NCI-H345 (cell line): ENCODE measurements at places on chromosomes 2 and 18.
A peak's percentile ranks its signal among the peaks of the same experiment; 100 is the strongest.

DNA sequence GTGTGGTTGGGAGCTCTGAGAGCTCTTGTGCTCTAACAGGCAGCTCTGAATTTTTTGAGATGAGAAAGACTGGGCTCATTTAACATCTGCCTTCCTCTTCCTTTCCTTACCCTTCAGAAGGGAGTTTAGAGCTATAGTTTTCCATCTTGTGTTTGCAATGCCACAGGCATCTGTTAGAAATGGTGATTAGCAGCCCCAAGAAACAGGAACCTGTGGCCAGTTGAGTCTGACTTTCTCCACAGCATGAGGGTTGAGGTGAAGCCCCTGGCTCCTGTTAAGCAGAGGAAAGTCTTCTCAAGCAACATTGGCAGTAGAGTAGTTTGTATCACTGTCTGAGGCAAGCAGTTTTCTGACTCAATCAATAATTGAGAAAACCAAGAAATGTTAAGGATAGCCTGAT lies 577.4 kb downstream of the ZEB2 start:
- DNase-seq = no peak

- DNase-seq = no peak
Observed at GRCh38 chr2:154193246-154193645, 321.5 kb downstream of the GALNT13 start.

DNA sequence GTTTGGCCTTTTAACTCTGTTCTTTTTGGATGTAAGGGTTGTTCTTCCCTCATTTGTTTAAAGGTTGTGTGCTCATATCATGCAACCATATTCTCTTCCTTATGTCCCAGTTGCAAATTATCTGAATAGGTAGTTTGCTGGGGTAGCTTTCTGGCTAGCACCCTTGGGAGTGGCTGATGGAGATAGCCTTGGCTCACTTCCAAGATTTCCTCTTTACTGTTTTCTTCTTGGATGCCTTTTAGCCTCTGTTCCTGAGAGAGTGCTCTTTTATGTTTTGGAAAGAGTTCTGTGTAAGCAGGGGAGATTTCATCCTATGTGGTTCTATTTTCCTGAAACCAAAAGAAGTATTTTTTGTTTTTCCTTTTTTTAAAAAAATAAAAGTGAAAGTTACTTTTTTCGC lies 25.4 kb downstream of the USP14 start:
- peak; percentile 72 for DNase-seq

- DNase-seq = no peak
Observed at GRCh38 chr2:176291809-176292283, 22.6 kb downstream of the MTX2 start.

GRCh38 chr2:170113168-170113894 lies 64.6 kb upstream of the MYO3B start:
- peak; percentile 42 for DNase-seq

DNA sequence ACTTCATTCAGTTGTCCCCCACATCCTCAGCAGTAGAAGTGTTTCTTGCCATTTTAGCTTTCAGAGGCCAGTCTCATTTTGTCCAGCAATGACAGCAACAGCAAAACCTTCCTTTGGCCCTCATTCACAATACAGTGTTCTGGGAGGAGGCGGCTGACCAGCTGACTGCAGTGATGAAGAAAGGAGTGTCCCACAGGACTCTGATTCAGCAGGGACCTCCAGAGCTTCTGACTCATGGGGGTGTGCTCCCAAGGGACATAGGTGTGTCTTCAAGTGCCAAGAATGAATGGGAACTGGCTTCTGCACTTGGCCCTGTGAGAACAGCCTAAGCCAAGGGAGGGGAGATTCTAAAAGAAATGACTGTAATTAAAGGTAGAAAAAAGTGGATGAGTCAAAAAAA lies 147.0 kb upstream of the PELI1 start:
- no peak for DNase-seq

DNA sequence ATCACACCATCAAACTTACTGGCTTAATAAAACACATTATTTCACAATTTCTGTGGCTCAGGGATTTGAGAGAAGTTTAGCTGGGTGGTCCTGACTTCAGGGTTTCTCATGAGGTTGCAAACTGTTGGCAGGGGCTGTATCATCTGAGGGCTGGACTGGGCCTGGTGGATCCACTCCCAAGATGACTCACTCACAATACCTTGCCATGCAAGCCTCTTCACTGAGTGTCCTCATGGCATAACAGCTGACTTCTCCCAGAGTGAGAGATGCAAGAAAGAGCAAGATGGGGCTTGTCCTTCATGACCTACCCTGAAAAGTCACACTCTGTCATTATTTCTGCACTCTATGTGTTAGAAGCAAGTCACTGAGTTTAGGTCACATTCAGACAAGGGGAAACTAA lies 73.8 kb downstream of the AQP4 start:
- DNase-seq = no peak

DNA sequence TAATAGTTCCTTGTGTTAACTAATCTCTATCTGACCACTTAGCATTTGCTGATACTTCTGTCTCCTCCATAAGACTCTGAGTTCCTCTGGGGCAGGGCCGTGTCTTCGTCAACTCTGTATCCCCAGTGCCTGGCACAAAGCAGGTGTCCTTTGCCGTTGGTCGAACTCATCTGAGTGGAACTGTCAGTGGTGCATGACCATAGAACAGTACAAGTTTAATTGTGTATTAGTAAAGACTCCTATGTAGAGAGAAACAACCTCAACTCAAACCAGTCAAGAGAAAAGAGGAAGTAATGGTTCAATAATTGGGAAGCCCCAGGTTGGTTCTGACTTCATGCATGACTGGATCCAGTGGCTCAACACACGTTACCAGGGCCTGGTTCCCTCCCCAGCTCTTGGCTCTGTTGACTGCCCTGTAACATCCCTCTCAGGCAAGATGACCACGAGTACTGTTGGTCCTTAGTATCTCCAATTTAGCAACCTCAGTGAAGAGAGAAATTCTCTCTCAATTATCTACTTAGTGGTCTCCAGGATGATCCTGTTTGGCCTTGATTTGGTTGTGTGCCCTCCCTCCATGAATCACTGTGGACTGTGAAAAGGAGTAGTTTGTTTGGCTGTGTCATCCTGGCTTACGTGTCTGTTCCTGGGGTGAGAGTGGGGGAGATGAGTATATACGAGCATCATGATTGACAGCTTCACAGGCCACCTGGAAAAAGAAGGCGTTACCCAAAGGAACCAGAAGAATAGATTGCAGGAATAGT lies 58.5 kb upstream of the MSH6 start:
- DNase-seq = no peak

- no peak for DNase-seq
Observed at GRCh38 chr2:56519806-56520205, 336.0 kb downstream of the CCDC85A start.

GRCh38 chr18:12121175-12122042 lies 27.8 kb downstream of the ANKRD62 start:
- no peak for DNase-seq

GRCh38 chr2:33735096-33735495 lies 136.0 kb upstream of the FAM98A start:
- no peak for DNase-seq

GRCh38 chr18:70332694-70333093 lies 43.8 kb downstream of the SOCS6 start:
- no peak for DNase-seq

- no peak for DNase-seq
Observed at GRCh38 chr2:226829721-226830631, 5.9 kb upstream of the RHBDD1 start.

- DNase-seq = no peak
Observed at GRCh38 chr2:22086726-22087125, 963.0 kb downstream of the TDRD15 start.

DNA sequence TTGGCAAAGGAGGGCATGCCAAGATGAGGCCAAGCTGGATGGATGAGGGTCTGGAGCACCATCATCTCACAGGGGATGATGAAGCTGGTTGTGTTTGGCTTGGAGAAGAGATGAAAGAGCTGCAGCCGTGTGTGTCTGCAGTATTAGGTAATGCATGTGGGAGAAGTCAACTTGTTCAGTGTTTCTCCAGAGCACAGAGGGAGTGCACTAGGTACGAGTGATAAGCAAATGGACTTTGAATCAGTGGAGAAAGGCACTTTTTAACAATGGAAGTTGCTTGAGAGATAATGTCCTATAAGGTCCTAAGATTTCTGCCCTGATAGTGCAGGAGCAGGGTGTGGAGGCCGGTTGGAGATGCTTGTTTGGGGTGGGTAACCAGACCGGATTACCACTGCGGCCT lies 36.0 kb downstream of the SLC14A2 start:
- no peak for DNase-seq

DNA sequence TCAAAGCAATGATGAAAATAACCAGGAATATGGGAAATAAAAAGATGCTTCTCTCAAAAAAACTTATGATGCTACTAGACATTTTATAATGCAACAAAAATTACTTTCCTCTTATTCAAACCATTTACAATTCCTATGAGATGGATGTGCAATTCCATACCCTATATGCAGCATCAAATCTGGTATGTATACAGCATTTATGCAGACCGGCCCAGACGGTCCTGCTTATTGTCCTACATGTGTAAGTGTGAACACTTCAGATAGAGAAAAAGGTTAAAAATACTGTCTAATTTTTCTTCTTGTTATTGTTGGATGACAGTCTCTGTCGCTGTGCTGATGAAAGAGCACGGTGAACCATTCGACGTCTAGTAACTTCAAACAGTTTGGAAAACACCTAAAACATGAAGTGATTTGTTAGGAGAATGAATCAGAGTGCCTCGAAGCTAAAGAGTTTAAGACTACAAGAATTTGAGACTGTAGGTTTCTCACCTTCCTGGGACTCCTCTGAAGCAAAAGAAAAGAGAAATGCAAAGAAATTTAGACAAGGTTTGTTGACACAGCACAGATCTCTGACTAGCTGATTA lies 80.8 kb downstream of the ATL2 start:
- DNase-seq = no peak

DNA sequence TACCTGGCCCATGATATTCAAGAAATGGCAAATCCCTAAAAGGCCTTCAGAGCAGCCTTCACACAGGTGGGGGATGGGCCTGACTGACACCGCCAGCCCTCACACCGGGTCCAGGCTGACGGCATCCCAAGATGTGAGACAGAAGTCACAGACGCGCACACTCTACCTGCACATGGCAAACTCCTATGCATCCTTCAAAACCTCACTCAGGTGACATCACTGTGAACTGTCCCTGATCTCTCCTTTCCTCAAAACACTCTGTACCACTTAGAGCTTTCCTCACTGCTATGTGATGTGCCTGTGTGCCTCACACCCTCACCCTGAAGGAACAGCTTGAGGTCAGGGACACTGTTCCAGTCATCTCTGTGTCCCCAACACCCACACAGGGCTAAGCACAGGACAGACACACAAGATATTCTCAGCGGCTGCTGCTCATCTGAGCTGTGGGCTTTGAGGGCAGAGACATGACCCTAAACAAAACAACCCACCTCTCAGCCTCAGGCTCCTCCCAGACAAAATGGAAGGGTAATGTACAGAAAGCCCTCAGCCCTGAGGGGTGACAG lies 27.5 kb downstream of the BIN1 start:
- DNase-seq = no peak

DNA sequence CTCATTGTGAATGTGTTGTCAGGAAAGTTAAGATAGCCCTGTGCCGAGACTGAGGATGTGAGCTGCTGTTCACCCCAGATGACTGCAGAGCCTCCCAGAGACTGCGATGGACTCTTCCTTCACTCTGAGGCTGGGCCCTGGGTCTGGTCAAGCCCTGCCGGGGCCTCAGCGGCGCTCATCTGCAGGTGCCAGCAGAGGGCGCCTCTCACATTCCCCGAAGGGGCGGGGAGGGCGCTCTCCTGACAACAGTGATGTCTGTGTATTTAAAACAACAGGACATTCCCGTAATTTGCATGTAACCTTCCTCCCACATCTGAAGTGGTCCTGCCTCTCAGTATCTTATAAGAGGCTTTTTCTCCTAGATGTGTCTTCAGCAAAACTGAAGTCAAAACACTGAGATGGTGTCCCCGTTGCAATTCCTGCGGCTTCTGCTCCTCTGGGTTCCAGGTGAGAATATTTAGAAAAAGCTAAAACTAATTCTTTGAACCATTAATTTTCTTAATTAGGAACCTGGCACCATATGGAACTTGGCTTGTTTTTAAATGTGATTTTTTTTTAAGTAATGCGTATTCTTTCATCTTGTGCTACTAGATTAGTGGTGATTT lies 1377.9 kb downstream of the RPIA start:
- no peak for DNase-seq

- no peak for DNase-seq
Observed at GRCh38 chr2:229162015-229162414, 109.1 kb downstream of the PID1 start.

DNA sequence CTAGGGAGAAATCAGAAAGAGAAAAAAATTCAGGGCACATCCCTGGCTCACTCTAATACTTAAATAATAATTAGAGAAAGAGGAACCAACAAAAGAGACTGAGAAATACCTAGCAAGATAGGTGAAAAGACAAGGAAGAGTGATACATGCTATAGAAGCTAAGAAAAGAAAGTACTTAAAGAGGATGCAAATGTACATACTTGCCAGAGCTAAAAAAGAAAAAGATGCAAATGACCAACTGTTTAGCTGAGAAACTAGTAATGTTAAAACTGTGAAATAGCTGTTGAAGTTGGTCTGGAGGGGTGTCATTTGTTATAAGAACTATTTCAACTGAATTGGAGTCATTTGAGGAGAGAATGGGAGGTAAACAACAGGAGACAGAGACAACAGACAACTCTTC lies 412.2 kb downstream of the SPAG16 start:
- no peak for DNase-seq

DNA sequence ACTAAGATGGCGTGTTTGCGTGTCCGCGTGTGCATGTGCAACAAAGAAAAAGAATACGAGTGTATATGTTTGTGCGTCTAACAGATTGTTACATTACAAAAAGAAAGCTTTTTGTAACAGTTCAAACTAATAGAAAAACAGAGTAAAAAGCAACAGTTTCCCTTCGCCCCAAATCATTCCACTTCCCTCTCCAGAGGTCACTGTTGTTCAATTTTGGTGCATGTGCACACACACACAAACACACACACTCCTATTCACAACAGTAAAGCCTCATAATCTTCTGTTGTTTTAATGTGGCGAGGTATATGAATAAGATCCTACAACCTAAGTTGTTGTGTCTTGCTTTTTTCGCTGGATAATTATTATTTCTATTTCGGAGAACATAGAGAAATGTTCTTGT lies 357.3 kb upstream of the SLC8A1 start:
- DNase-seq = no peak

GRCh38 chr18:34649080-34649479 lies 61.0 kb upstream of the DTNA start:
- no peak for DNase-seq

GRCh38 chr2:207879536-207879935 lies 109.8 kb upstream of the FZD5 start:
- DNase-seq = no peak

- DNase-seq = no peak
Observed at GRCh38 chr2:231960810-231961348, 634 bp upstream of the DIS3L2 start.

- no peak for DNase-seq
Observed at GRCh38 chr18:58098706-58099105, 54.7 kb downstream of the NEDD4L start.
